ENCODE measurements at places on chromosomes 1 and 21.
A peak's percentile ranks its signal among the peaks of the same experiment; 100 is the strongest.

- no peak for DNase-seq
Measured at GRCh38 chr1:92447033-92447681, 39.6 kb downstream of the GFI1 start.

DNA sequence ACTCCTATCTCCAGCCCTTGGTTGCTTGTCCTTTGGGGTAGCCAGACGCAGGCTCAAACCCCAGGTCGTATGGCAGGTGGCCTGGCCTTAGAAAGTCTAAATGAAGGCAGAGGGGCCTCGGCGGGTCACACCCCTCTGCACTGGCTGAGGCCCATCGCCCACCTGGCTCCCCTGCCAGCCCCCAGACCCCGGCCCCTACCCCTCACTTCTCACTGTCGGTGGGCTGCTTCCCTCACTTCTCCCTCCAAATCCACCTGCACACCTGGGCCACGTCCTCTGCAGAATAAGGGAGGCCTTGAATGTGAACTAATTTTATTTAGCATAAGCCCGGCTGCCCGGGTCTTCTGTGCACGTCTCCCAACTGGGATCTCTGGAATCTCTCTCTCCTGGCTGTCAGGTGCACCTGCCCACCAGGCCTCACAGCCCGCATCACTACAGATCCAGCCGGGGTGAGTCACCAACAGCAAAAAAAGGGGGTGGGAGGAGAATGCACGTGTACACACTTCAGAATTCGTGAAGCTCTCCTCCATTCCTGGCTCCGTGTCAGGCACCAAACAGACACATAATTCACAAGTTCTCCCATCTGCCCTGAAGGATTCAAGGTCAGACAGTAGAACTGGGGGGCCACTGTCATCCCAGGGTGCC, 107.5 kb upstream of the SIM2 start:
- DNase-seq: no peak

DNA sequence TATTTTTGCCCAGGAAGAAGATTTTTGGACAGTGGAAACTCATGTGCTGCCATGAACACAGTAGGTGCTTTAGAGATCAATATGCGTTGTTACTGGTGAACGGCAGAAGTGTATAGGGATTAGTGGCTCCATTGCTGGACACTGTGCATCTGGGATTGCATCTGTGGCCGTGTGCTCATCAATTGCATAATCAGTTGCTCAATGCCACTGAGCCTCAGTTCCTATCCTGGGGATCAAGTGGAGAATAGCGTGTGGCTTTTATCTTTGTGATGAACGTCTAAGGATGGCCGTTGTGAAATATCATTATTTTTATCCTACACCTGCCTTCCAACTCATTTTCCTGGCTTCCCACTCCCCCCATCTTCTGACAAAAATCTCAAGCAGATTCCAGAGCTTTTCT, 5.4 kb downstream of the TNN start:
- DNase-seq: no peak

DNA sequence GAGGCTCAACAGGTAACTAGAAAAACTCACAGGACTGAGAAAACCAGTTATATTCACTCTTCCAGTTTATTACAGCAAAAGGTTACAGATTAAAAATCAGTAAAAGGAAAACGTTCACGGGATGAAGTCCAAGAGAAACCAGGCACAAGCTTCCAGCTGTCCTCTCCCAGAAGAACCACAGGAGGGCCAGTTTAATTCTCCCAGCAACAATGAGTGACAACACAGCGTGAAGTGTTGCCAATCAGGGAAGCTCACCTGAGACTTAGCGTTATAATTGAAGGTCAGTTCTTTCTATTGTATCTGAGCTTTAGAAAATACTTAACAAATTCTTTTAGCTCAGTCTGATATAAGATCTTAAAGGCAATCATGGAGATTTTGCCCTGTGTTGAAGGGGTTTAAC, 65.2 kb upstream of the TNR start:
- peak; percentile 37 for DNase-seq

DNA sequence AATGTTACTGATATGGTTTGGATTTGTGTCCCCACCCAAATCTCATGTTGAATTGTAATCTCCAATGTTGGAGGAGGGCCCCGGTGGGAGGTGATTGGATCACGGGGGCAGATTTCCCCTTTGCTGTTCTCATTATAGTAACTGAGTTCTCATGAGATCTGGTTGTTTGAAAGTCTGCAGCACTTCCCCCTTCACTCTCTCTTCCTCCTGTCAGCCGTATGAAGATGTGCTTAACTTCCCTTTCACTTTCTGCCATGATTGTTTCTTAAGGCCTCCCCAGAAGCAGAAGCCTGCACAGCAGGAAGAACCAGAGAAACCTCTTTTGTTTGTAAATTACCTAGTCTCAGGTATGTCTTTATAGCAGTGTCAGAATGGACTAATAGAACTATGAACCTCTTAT, 28.4 kb downstream of the TRIM33 start:
- no peak for DNase-seq

DNA sequence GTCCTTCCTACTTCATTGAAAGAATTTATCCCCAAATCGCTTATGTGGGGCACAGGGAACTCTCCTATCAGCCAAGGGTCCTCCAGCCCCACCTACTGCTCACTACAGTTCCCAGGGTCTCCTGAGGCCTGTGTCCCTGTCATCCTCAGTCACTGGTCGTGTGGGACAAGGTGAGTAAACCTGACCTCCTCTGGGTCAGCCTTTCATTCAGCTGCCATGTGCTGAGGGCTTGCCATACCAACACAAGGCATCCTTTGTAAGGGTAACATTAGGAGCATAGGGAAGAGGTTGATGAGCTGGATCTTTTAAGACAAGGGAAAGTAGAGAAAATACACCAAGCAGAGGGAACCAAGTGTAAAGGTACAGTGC, 11.2 kb upstream of the SNAPIN start:
- DNase-seq: no peak

- peak; percentile 93 for DNase-seq
Measured at GRCh38 chr1:47437447-47438164, at the start of gene FOXD2. FOXD2 (plus strand) TSS chr1:47438044; CDS start chr1:47438136, 92 bp downstream.

- DNase-seq: no peak
Measured at GRCh38 chr1:114009393-114009792, 30.1 kb downstream of the OLFML3 start.

DNA sequence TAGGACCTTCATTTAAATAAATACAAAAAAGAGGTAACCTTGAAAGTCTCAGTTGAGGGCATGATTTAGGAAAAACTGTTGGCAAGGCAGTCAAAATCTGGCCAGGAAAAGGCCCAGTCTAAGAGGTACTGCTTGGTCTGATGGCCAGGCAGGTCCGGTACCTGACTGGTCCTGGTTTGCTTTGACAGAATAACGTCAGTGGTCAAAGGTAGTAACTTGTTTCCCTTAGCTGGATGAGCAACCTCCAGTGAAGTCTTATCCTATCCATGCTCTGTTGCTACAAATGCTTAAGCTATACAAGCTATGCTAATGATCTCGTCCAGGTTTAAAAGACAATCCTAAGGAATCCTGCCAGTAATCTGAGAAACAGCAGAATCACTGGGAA, 85.0 kb downstream of the PGBD5 start:
- DNase-seq: no peak

GRCh38 chr1:24103408-24103807, 8.5 kb downstream of the MYOM3 start:
- DNase-seq: no peak

DNA sequence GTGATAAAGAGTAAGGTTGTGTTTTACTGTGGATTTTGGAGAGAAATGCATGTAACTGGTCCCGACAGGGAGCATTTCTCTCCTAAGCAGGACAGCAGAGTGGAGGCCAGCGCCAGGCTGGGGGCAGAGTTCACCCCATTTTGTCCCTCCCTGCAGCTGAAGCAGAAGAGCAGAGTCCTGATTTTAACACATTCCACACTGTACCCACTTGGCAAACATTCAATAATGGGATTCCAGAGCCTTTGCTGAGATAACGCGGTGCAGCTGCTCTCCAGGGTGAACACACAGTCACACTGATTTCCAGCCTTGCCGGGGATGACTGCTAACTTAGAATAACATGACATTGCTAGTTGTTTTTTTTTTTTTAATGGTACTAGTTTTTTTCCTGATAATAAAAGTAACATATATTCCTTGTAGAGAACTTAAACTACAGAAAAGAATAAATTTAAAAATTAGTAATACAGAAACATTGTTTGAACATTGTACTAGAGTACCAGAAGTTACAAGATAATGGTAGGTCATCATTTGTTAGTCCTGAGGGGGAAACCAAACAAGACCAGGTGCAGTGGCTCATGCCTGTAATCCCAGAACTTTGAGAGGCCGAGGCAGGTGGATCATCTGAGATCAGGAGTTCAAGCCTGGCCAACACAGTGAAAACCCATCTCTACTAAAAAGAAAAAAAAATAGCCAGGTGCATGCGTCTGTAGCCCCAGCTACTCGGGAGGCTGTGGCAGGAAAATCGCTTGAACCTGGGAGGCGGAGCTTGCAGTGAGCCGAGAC, 77.2 kb downstream of the SCCPDH start:
- no peak for DNase-seq

DNA sequence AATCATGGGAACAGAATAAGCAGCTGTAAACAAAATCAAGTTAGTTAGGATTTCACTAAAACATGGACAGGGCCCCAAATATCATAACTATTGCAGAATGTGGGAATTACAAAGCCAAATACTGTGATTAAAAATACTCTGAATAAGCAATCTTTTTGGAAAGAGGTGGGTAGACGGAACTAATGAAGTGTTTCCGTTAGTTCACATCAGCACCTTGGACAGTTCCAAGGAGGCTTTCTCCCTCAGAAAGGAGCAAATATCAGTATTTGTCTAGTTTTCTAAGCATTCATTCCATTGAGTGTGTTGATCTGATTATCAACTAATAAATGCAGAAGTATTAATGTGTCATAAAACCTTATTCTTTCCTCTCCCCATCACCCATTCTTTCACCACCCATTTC, 97.4 kb downstream of the FAM78B start:
- DNase-seq: no peak

DNA sequence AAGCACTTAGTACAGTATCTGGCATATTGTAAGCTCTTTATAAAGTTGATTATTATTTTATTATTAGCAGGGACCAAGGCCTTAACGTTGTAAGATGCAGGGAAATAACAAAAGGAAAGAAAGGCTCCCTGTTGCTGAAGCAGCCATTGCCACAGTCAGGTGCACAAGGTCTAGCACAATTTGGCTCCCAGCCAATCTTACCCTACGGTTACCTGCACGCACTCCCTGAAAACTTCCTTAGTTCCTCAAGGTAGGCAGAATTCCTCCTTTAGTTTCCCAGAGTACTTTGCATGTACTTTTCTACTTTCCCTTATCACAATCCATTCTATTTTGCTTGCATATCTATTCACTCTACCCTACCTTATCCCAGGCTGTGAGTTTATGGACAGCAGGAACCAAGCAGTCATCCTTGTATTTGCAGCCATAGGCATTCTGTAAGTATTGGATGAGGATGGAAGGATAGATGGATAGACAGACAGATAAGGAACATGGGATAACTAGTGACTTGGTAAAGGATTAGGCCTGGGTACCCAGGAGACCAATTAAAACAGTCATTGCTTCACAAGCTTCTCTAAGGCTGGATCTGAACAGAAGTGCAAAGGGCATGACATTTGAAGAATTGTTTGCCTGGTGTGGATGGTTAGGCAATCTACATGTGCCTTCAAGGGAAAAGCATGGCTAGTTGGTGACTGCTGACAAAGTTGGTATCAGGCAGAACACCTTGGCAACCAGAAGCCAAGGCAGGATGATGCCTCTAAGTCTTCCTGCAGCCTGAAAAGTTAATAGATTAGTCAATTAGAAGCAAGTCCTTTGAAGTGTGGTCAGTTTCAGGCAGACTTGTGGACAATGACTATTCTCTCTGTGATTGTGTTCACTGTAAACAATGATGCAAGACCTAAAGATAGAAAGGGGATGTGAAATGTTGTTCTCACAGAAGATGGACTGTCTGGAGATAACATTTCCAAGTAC, 20.8 kb upstream of the JAK1 start:
- no peak for DNase-seq

GRCh38 chr1:151994956-151995355, 1.3 kb upstream of the S100A10 start:
- DNase-seq: no peak

DNA sequence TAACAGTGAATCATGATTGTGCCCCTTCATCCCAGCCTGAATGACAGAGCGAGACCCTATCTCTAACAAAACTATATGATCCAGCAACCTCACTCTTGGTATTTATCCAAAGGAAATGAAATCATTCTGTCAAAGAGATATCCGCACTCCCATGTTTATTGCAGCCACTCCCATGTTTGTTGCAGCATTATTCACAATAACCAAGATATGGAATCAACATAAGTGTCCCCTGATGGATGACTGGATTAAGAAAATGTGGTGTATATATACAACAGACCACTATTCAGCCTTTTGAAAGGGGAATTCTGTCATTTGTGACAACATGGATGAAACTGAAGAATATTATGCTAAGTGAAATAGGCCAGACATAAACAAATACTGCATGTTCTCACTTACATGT, 44.4 kb downstream of the TRMT1L start:
- DNase-seq: no peak

DNA sequence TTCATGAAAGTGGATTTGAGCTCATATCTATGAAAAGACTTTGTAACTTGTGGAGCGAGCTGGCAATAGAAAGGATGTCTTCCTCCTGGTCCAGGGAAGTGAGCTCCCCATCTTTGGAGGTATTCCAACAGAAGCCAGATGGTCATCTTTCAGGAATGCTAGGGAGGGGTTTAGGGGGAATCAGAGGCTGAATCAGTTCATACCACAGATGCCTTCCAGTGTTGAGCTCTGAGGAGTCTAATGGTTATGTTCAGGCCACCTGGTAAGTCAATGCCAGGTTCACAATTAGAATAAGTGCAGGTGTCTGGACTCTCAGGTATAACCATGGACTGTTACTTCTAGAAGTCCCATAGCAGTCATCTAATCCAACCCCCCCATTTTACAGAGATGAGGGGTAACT, 119.1 kb downstream of the ACTL8 start:
- no peak for DNase-seq

- no peak for DNase-seq
Measured at GRCh38 chr1:163241746-163242145, 39.0 kb upstream of the RGS5 start.

DNA sequence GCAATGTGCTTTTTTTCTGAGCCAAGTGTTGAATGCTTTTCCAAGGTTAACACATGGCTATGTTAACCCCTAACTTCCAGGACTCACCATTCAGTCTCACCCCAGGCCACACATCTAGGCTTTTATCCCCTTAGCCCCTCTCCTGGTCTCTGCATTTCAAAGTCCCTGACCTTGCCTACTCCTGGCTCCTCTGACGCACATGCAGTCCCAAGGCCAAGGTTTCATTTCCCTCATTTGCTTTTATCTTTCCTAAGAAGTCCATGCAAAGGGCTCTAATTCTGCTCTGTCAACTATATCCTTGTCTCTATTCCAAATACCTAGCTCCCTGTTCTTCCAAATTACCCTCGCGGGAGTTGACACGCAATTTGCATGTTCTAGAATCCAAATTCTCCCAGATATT, 25.4 kb downstream of the SLC30A10 start:
- DNase-seq: no peak
